ENCODE measurements at places on chromosomes 13 and 19. TPM values are rescaled to one million over a fixed set of nuclear protein-coding genes. Genes with fewer than 3 reads are reported as not detected.

Gene PRR19
- total RNA-seq: 0.49 TPM

Gene FPR1
- total RNA-seq: 344 TPM

Gene KLK1
- total RNA-seq: 5.9 TPM

Gene HOOK2
- total RNA-seq: 14.8 TPM

Gene RNF17
- not detected for total RNA-seq

Gene PRTN3
- 168 TPM for total RNA-seq

Gene EFNB2
- total RNA-seq: 12.4 TPM

Gene UPF1
- total RNA-seq: 93.4 TPM

Gene CADM4
- total RNA-seq: 2.0 TPM

Gene CPAMD8
- total RNA-seq: 4.5 TPM

DNA sequence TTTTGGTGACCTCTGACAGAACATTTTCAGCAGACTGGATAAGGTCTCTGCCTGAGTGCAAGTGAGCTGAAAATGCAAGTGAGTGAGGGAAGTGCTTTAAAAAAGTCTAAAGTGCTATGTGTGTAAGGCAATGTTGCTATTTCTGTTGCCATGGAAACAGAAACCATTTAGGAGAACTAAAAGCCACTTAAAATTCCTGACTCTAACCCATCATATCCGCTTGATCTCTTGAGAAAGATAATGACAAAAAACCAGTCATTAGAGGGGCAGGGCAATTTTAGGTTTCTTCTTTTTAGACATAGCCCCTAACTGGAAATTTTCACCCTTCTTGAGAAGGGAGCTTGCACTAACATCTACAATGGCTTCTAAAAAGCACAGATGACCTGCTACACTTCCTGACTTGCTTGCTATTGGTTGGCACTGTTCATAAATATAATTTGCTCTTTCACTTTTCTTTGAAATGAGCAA, at the start of gene CYSLTR2:
CYSLTR2 (plus strand) TSS at position 458 of the 468 bp plus-strand sequence. CDS start 52,889 bp downstream, outside the sequence.
- peak within 1 kb of the TSS; percentile 67 for H3K27ac ChIP-seq
- no peaks in the 10 kb centered on the region for H3K36me3 ChIP-seq
- no peak for DNase-seq
- peak within 1 kb of the TSS; percentile 18 for H3K4me3 ChIP-seq

DNA sequence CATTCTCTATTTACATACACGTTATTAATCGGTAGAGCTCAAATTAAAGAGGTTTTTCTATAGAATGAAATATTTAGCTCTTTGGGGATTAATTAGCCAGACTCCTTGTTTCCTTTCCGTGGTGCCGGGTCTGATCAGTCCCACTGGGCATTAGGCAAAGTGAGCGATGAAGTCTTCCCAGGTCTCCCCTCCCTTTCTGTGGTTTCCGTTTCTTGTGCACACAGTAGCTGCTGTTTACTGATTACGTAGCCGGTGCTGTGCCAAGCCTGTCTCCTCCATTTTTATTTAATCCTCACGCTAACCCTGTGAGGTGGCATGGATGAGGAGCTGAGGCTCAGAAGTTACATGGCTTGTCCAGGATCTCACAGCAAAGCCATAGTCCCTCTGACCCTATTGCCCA, 9.0 kb downstream of the SLC25A15 start:
- no peak for DNase-seq
- H3K27ac ChIP-seq: no peak overlapping the region
- H3K4me1 ChIP-seq: no peaks in the 10 kb centered on the region
- no peaks in the 10 kb centered on the region for H3K27me3 ChIP-seq
- peaks cover 3% of the 10 kb centered on the region for H3K36me3 ChIP-seq

- no peaks in the 10 kb centered on the region for H3K36me3 ChIP-seq
- H3K4me3 ChIP-seq: no peak overlapping the region
- no peak overlapping the region for H3K27ac ChIP-seq
- DNase-seq: peak; percentile 59
- H3K4me1 ChIP-seq: peaks cover 37% of the 10 kb centered on the region
Observed at GRCh38 chr19:7787141-7787540, 24.1 kb downstream of the CLEC4M start.

- peaks cover 75% of the 10 kb centered on the region for H3K4me1 ChIP-seq
- peaks cover 9% of the 10 kb centered on the region for H3K36me3 ChIP-seq
- H3K4me3 ChIP-seq: no peak overlapping the region
- no peak overlapping the region for H3K27ac ChIP-seq
Observed at GRCh38 chr19:1472231-1473084, 6.6 kb downstream of the C19orf25 start.

DNA sequence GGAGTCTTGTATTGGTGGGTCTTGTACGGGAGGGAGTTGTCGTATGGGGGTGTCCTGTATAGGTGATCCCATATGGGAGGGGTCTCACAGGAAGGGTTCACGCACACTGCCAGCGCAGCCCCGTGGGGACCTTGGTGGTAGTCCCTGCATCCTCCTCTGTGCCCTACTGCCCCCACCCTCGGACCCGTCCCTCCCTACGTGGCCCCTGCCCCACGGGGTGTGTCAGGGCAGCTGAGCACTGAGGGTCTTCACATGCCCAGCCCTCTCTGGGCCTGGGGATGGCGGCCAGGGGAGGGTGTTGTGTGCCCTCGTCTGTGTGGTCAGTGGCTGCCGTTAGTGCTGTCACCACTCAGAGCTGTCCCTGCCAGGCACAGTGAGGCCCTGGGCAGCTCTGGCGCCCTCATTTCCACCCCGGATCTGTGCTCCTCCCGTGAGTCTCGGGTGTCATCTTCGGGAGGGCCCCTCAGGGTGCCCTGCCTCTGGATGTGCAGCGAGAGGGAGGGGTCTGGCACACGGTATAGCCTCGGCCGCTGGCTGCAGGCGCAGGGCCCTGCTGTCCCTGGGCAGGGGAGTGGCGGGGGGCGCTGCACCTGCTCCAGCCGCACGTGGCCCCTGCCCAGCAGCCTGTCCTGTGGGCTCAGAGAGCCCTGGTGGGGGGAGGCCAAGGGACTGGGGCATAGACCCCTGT, 16.0 kb upstream of the GNA15 start:
- no peak overlapping the region for H3K27ac ChIP-seq

- no peaks in the 10 kb centered on the region for H3K36me3 ChIP-seq
- no peak for DNase-seq
- peak overlapping the region; percentile 64 for H3K27ac ChIP-seq
- H3K4me3 ChIP-seq: no peak overlapping the region
- no peaks in the 10 kb centered on the region for H3K27me3 ChIP-seq
Observed at GRCh38 chr13:50229960-50230661, 214.9 kb downstream of the KCNRG start.

- H3K36me3 ChIP-seq: no peaks in the 10 kb centered on the region
- no peaks in the 10 kb centered on the region for H3K27me3 ChIP-seq
- H3K4me3 ChIP-seq: no peak overlapping the region
- no peak for DNase-seq
- no peak overlapping the region for H3K27ac ChIP-seq
Observed at GRCh38 chr13:49898792-49899191, 37.3 kb downstream of the SPRYD7 start.

DNA sequence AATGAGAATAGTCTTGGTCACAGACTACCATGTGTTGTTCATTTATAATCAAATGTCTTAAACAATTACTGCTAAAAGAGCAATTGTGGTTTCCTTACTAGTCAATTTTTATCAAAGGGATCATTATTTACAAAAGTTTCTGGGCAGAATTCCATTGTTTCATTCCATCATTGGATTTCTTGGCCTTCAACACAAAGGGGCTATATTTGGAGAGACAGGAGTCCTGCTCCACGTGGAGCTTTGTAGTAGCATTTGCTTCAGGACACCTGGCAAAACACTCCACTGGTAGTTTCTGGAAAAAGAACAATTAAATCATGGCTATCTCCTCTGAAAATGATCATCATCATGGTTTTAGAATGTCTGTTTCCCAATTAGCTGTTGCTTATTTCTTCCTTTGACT, 22.3 kb upstream of the STARD13 start:
- DNase-seq: no peak

DNA sequence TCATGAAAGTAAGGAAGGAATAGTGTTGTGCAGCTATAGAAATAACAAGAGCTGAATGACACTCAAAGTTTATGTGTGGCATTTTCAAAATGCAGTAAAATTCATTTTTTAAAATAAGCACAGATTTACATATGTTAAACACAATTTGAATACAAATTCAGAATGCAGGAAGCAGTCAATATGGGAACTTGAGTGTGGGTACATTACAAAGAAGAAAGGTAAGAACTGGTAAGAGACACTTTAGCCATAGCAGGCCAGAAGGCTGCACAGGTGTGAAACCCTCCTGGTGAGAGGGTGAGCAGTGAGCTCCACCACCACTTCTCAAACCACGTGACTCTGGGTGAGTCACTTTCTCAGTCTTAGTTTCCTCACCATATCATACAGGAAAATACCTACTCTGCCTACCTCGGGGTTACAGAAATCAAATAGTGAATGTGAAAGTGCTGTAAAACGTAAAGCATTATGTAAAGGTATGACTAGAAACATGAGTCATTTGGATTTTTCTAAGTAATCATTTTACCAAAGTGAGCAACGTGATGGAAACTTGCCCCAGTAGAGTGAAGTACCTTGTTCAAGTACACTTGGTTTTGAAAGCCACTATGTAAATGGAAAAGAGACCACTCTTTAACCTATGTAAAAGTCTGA, 40.5 kb downstream of the USP12 start:
- H3K27ac ChIP-seq: peak overlapping the region; percentile 18
- no peak for DNase-seq
- H3K36me3 ChIP-seq: no peaks in the 10 kb centered on the region
- H3K4me1 ChIP-seq: peaks cover 56% of the 10 kb centered on the region
- H3K4me3 ChIP-seq: no peak overlapping the region
- no peaks in the 10 kb centered on the region for H3K27me3 ChIP-seq

- H3K27me3 ChIP-seq: no peaks in the 10 kb centered on the region
- DNase-seq: no peak
- no peak overlapping the region for H3K27ac ChIP-seq
- H3K4me3 ChIP-seq: no peak overlapping the region
Observed at GRCh38 chr13:43026262-43026661, 2.9 kb downstream of the DNAJC15 start.

GRCh38 chr19:46839752-46840497, 10.7 kb downstream of the AP2S1 start:
- no peak overlapping the region for H3K4me3 ChIP-seq
- H3K36me3 ChIP-seq: peaks cover 52% of the 10 kb centered on the region
- no peaks in the 10 kb centered on the region for H3K27me3 ChIP-seq
- peaks cover 18% of the 10 kb centered on the region for H3K4me1 ChIP-seq

GRCh38 chr13:44211704-44212346, 161.8 kb upstream of the SERP2 start:
- no peaks in the 10 kb centered on the region for H3K27me3 ChIP-seq
- no peaks in the 10 kb centered on the region for H3K4me1 ChIP-seq
- no peak overlapping the region for H3K27ac ChIP-seq
- no peak for DNase-seq

DNA sequence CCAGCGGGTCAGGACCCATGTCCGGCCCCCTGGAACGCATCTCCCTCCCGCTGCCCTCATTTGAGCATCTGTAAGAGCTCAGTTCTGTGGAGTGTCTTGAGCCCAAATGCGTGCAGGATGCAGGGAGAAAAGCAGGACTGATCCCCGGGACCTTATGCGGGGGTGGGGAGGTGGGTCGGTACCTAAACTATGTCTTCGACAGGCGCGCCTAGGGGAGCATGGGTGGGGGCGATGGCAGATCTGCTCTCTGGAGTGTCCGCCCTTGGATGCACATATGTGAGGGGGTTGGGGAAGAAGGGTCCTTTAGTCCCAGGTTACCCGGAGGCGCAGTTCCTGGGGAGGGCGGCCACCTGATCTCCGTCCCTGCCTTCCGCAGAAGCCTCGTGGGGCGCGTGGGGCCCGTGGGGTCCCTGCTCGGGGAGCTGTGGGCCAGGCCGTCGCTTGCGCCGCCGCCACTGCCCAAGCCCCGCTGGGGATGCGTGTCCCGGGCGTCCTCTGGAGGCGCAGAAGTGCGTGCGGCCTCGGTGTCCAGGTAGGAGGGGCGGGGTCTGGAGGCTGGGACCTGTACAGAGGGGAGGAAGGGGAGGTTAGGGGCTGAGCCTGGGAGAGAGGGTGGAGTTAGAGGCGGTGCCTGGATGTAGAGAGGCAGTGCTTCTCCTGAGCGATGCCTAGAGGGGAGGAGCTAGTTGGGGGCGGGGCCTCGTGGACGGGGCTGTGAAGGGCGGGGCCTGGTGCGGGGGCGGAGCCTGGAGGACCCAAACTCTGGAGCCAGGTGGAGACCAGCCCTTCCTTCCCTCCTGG, 2.9 kb downstream of the CILP2 start:
- H3K27me3 ChIP-seq: peaks cover 36% of the 10 kb centered on the region
- DNase-seq: peak; percentile 87
- H3K4me3 ChIP-seq: peak overlapping the region; percentile 6
- no peak overlapping the region for H3K27ac ChIP-seq
- peaks cover 15% of the 10 kb centered on the region for H3K4me1 ChIP-seq
- no peaks in the 10 kb centered on the region for H3K36me3 ChIP-seq

DNA sequence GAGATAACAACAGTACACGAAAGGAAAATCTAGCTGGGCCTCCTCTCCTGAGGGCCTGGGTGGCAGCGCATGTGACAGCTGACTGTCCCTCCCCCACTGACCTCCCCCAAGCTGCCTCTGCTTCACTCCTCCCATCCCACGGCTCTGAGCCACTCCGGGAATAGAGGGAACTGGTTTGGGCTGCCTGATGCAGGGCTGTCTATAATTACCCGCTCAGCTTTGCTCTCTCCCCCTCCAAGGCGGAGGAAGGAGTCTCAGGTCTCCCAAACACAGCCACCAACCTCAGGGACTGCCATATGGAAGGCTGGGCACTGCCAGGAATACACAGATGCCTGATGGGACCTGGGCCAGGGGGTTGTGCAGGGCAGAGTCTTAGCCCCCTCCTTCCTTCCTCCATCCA, 7.9 kb downstream of the NAPA start:
- peaks cover 19% of the 10 kb centered on the region for H3K36me3 ChIP-seq
- H3K27me3 ChIP-seq: no peaks in the 10 kb centered on the region
- no peak for DNase-seq
- no peak overlapping the region for H3K4me3 ChIP-seq
- H3K27ac ChIP-seq: no peak overlapping the region

DNA sequence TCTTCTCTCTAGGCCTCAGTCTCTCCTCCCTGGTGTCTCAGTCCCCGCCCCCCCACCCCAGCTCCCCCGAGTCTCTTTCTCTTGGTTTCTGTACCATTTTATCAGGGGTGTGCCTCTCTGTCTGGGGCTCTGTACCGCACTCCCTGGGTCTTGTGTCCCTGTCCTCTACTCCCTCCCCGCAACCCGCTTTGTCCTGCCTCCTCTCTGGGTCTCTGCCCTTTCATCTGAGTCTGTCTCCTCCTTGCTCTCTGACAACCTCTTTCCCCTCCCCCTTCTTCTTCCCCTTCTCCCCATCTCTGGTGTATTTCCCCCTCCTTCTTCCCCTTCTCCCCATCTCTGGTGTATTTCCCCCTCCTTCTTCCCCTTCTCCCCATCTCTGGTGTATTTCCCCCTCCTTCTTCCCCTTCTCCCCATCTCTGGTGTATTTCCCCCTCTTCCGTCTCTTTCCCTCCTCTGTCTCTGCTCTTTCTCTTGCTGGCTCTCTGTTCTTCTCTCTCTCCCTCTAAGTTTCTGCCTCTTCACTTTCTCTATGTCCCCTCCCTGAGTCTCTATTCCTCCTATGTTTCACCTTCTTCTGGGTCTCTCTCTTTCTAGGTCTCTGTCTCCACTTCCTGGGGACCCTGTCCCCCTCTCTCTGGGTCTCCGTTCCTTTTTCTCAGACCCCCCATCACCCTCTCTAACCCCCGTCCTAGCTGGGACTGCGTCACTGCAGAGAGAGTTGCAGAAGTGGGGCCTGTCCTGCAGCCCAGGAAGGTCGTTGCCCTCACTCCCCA, 2.2 kb upstream of the KCNC3 start:
- H3K4me3 ChIP-seq: peak overlapping the region; percentile 21
- H3K4me1 ChIP-seq: peaks cover 66% of the 10 kb centered on the region
- peaks cover 3% of the 10 kb centered on the region for H3K36me3 ChIP-seq
- DNase-seq: peak; percentile 73
